ENCODE measurements at places on chromosomes 1 and 21.
A peak's percentile ranks its signal among the peaks of the same experiment; 100 is the strongest.

GRCh38 chr1:158248771-158249170, 5.5 kb upstream of the CD1A start:
- no peak for DNase-seq

GRCh38 chr1:23194119-23194984, 22.9 kb downstream of the HTR1D start:
- no peak for DNase-seq

- DNase-seq: no peak
These were observed 27.0 kb downstream of the TRMT1L start for GRCh38 chr1:185129708-185130107.

DNA sequence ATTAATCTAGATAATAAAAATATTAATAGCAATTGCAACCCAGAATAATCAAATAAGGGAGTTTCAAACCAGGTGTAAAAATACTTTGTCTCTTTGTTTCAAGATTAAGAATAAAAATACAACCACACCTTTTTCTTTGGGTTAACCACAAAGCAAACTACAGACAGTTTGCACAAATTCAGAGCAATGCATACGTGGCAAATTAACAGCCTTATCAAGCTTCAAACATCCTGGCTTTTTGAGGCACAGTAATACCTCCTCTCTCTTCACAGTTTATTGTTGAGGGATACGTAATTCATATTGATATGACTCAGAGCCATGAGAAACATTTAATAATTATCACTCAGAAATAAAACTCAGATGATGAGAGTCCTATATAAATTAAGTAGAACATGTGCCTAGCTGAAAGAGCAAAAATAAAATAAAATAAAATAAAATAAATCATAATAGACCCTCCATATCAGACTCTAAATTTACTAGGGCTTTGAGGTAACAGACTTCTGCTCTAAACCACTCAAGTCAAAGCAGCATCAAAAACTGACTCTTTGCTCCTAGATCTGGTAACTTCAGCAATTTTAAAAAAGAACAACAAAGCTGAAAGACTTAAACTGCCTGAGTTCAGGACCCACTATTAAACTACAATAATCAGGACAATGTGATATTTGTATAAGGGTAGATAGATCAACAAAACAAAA, 11.4 kb downstream of the EDEM3 start:
- no peak for DNase-seq

- DNase-seq: no peak
These were observed 41.4 kb downstream of the MAB21L3 start for GRCh38 chr1:116152577-116152943.

DNA sequence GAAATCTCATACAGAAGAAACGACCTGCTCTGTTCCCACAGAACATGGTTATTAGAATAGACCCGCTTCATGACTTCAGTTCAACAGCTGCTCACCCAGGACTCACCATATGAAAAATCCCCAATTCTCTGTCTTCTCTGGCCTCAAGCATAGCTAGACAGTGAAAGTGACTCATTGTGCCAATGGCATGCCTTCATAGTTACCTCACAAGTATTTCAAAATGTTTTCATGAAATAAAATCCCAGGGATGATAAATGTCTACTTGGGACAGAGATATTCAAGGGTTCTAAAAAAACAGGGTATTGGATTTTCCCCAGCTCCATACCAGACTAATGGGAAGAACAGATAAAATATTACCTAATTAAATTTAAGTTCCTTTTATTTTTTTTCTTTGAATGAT, 82.3 kb downstream of the NOTCH2 start:
- no peak for DNase-seq

DNA sequence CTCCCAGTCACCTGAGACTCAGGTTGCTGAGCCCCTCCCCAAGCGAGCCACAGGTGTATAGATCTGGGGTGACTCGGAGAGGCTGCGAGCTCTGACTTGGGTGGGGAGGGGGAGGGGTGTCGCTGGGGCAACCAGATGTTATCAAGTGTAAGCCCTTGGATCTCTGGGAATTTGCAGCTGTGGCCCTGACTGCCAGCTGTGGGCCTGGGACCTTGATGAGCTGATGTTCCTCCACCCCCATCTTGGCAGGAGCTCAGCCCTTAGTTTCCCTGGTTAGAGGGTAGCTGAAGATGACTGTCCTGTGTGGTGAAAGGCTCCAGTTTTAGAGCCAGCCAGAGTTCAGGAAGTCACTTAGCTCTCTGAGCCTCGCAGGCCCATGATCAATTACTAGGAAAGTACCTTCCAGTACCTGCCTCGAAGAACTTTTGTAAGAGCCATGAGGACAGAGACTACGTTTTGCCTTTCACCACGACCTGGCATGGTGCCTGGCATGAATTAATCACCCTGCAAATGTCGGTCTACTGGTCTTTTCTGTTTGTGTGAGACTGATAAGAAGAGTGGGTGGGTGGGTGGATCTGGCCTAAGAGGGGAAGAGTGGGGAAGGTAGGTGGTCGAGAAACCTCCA, 55.8 kb downstream of the YARS1 start:
- DNase-seq: peak; percentile 85

DNA sequence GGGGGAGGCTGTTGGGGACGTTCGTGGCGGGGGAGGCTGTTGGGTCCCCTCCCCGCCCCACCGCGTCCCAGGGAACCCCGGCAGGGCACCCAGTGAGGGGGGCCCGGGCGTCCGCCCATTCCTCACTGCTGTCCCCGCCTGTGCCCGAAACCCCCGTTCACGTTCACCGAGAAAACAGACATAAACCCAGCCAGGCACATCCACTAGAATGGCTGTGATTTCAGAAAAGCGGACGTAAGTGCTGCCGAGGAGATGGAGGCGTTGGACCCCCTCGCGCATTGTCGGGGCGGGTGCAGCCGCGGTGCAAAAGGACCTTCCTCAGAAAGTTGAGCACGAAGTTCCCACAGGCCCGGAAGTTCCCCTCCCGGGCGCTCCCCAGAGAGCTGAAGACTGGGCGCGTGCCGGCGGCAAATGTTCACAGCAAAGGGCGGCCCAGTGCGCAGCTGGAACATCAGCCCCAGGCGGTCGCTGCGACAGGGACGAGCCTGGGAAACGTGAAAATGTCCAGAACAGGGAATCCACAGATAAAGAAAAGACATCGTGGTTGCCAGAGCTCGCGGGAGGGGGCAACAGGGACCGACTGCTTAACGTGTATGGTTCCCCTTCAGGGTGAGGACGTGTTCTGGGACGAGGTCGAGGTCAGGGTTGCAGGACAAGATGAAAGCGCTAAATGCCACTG, 18.5 kb upstream of the SAMD11 start:
- peak; percentile 76 for DNase-seq

GRCh38 chr1:30446095-30446494, 277.3 kb downstream of the MATN1 start:
- DNase-seq: no peak

DNA sequence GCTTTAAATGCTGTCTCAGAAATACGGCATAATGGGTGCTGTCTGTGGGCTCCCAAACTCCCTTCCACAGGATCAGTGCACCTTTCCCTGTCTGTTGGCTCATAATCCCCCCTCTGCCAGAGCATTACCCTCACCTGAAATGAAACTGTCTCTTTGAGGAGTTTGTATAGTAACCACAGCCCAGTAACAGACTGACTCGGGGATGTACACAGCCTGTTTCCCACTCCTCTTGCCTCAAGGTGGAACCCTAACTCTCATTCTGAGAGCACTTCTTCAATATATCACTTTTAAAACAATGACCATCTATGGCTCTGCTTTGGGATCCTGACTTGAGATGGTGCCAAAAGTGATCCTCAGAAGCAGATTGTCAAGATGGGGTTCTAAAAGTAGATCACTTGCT, 332.5 kb downstream of the AMY1C start:
- DNase-seq: no peak

GRCh38 chr1:4126251-4126650, 226.2 kb upstream of the C1orf174 start:
- no peak for DNase-seq

GRCh38 chr1:156704930-156705320, 458 bp downstream of the CRABP2 start:
- peak; percentile 67 for DNase-seq

- DNase-seq: peak; percentile 91
These were observed 700 bp upstream of the SYDE2 start for GRCh38 chr1:85201340-85202091.

DNA sequence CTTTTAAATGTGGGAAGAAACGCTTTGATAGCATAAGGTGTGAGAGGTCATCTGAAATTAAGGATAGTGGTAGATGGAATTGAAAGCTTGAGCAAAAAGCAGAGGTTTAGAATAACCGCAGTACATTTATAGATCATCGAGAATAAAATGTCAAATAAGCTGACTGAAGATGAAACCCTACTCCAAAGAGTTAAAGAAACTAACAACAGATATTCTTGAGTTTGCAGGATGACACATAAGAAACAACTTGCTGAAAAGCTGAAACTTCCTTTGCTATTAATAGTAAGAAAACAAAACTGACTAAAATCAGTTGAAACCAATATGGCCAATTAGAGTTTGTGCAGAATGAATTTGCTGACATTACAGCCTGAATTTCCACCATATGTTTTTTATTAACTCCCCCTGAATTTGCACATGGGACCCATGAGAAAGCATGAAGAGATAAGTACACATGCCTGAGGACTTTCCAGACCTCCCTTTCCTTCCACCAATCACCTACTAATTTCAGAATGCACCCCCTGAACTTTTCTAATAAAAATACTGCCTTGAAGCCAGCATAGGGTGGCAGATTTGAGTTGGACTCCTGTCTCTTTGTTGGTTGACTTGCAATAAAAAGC, 1.7 kb upstream of the C1orf185 start:
- no peak for DNase-seq

- DNase-seq: peak; percentile 85
These were observed 24.5 kb downstream of the CLIC6 start for GRCh38 chr21:34693192-34693810.

- no peak for DNase-seq
These were observed 22.9 kb downstream of the OVGP1 start for GRCh38 chr1:111404588-111404987.

- no peak for DNase-seq
These were observed 83.8 kb upstream of the JAK1 start for GRCh38 chr1:65049941-65050713.

- no peak for DNase-seq
These were observed 24.5 kb downstream of the IRF2BP2 start for GRCh38 chr1:234585330-234586055.

DNA sequence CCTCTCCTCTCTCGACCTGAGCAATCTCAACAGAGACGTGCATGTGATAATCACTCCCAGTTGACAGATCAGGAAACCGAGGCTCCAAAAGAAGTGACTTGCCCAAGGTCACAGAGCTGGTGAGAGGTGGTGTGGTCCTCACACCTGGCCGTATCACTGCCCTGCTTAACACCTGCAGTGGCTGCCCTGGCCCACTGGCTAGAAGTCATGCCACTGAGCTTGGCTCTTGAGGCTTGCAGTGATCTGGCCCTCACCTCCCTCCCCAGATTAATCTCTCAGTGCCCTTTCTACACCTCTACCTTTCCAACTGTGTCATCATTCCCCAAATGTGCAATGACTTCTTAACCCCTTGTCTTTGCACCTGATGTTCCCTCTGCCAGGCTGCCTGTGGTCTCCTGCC, 38.8 kb downstream of the CDCP2 start:
- no peak for DNase-seq

DNA sequence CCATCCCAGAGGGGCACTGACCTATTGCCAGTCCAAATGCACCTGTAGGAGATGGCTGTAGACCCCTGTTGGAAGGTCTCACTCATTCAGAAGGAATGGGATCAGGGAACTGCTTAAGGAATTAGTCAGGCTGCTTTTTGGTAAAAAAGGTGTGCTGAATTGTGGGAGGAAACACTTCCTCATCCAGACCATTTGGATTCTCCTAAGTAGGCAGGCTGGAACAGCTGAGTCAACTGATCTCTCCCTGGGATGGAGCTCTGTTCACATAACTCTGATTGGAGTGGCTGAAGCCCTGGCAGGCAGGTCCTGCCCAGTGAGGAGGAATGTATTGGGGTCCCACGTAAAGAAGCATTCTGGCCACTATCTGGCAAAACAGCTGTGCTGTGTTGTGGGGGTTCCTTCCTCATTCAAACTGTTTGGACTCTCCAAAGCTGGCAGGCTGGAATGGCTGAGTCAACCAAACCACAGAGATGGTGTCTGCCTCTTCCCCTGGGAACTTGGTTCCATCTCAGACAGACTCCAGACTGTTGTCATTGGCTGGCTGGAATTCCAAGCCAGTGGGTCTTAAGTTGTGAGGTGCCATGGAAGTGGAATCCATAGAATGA, 70.7 kb upstream of the PDC start:
- no peak for DNase-seq

DNA sequence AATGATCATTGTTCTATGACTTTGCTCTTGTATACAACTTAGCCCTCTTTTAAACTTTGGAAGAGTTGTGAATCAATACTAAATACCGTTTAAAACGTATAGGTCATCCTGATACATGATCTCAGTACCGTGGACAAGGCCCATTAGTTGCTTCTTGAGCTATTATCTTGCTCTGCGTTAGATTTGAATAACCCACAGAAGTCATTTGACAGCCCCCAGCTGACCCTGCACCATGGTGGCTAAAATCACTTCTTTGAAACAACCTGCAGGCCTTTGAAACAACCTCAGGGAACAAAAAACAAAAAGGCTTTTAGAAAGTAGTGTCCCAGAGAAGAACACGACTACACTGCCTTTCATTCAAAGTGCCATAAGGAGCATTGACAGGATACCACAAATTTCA, 473.0 kb upstream of the ADGRL2 start:
- no peak for DNase-seq

DNA sequence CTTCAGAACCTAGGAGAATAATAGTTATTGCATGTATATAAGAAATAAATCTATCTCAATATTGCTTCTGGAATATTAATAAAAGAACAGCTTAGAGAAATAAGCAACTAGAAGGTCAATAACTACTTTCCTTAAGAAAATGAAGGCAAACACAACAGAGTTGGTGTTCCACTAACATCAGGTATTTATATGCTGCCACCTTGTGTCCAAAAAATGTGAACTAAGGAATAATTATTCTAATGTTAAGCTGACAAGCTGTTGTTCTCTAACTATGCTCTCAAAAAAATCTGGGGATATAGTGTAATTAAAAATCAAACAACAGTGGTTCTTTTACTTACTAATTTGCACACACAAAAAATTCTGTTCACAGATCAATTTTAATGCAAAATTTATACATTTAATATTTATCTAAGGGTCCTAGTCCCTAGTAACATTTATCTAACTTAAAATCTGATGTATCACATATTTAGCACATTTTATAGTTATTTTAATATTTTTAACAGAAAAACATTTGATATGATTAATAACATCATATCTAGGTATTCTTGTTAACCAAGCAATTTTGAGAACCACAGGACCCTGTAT, 39.6 kb downstream of the UCHL5 start:
- peak; percentile 65 for DNase-seq

- no peak for DNase-seq
These were observed 1905.6 kb downstream of the NCAM2 start for GRCh38 chr21:22903851-22904250.

DNA sequence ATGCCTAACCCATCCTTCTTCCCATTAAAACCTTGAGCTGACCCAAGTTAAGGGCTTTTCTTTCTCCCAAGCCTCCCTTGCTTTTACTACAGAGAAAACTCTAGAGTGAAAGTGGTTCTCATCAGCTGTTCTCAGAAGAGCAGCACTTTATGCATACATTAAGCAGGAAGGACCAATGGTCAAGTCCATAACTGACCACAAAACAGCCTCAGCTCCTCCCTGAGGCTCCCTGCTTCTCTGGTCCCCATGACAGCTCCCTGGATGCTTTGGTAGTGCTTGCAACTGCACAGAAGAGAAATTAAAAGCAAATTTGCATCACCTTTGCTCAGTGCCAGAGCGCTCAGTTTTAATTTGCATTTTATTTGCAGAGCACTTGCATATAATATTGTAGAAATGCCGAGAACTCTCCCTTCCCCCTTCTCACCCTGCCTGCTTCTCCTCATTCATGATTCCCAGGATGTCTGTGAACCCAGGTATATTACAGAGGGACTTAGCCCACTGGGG, 56.1 kb downstream of the LMX1A start:
- no peak for DNase-seq

GRCh38 chr1:165234149-165234548, 122.4 kb downstream of the LMX1A start:
- DNase-seq: no peak
